ENCODE measurements at places on chromosomes 16 and 17.

DNA sequence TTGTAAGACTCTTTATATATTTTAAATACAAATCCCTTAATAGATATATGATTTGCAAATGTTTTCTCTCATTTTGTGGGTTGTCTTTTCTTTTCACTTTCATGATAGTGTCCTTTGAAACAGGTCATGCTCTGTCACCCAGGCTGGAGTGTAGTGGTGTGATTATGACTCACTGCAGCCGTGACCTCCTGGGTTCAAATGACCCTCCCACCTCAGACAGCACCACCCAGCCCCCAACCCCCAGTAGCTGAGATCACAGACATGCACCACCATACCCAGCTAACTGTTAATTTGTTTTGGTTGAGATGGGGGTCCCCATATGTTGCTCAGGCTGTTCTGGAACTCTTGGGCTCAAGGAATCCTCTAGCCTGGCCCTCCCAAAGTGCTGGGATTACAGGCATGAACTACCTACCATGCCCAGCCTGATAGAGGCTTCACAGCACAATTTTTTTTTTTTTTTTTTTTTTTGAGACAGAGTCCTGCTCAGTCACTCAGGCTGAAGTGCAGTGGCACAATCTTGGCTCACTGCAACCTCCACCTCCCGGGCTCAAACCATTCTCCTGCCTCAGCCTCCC lies 18.5 kb upstream of the TMIGD1 start:
- no peak for DNase-seq

GRCh38 chr17:82386881-82387704 lies 15.5 kb downstream of the UTS2R start:
- DNase-seq, result no peak

- no peak for DNase-seq
Measured at GRCh38 chr17:75019710-75020109, 7.2 kb downstream of the MRPL58 start.

DNA sequence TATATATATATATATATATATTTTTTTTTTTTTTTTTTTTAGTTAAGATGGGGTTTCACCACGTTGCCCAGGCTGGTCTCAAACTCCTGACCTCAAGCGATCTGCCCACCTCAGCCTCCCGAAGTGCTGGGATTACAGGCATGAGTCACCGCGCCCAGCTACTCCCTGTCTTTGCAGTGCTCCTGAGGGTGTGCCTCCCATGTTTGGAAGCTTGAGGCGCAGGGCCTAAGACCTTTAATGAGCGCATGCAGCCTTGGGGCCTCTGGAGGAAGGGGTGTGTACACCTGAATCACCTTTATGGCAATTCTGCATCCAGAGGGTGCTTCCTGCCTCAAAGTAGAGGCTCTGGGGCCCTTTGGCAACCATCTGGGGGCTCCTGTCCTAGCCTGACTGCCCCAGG lies 219.4 kb upstream of the CIBAR2 start:
- no peak for DNase-seq

- no peak for DNase-seq
Measured at GRCh38 chr16:74033441-74033995, 263.1 kb upstream of the PSMD7 start.

DNA sequence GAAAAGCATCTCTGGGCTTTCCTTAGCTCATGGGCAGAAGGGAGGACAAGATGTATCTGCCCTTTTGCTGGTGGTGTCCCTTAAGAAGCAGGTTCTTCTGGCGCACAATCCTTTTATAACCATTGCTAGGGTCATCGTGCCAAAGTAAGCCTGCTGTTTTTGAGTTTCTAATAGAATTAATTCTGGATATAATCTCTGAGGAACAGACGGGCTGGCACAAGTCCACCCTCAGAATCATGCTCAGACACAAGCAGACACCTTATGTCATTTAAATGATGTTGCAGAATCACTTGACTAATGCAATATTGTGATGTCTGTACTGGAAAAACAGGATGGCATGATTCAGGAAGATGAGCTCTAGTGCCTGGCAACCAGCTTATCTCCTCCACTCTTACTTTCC lies 18.8 kb upstream of the MMD start:
- no peak for DNase-seq

GRCh38 chr17:8887834-8888703 lies 20.6 kb upstream of the PIK3R6 start:
- no peak for DNase-seq

DNA sequence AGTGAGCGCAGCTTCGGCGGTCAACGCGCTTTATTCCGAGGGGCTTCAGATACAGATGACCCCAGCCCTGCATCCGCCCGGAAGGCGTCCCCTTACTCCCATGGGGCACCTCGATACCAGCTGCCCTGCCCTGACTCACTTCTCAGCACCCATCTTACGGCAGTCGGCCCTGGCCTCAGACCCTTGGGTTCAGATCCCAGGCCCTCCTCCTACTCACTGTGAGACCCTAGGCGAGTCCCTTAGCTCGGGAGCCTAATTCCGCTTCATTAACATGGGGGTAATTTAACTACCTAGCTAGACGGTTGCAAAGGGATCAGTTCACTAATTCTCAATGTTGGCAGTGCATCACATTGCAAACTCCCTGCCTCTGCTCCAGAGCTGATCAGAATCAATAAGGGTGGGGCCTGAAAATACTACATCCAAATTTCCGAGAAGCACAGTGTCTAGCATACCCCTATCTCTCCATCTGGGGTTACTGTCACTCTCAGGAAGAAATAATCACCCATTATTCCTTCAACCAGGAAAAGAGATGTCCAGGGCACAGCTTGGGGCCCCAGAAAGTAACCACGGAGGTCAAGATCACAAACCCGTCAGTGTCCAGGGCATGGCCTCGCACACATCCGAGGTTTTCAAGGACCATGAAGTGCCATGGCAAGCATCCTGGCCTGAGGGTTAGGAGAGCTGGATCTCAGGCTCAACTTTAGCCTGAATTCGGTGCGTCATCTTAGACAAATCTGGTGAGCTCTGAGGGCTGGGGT lies 415 bp upstream of the FLOT2 start:
- DNase-seq, result no peak

- no peak for DNase-seq
Measured at GRCh38 chr16:89113661-89114060, 20.0 kb downstream of the ACSF3 start.

- DNase-seq, result no peak
Measured at GRCh38 chr16:2180962-2181923, 15.2 kb downstream of the CASKIN1 start.

DNA sequence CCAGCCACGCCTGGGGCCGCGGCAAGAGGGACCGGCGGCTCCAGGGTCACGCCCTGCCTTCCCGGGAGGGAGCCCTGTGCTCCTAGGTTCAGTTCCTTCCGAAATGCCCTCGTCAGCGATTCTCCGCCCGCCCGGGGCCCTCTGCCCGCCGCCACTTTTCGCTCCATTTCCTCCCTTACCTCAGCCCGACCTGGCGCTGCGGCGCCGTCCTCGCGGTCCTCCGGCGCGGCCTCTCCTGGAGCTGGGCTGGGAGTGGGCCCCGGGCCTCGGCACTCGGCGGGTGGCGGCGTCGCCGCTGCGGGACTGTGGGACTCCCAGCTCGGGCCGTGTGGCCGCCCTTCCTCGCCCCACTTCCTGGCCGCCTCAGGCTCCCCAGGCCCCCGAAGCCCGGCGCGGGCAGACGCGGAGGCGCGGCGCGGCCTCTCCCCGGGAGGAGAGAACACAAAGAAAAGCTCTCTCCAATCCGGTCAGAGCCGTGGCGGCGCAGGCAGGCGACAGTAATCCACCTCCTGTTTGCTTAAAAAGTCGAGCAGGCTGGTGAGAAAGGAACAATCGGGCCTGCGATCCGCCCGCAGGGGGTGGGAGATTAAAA lies 1.6 kb downstream of the BAHCC1 start:
- DNase-seq, result no peak

- DNase-seq, result no peak
Measured at GRCh38 chr16:31458073-31458843, 1.0 kb upstream of the ARMC5 start.

DNA sequence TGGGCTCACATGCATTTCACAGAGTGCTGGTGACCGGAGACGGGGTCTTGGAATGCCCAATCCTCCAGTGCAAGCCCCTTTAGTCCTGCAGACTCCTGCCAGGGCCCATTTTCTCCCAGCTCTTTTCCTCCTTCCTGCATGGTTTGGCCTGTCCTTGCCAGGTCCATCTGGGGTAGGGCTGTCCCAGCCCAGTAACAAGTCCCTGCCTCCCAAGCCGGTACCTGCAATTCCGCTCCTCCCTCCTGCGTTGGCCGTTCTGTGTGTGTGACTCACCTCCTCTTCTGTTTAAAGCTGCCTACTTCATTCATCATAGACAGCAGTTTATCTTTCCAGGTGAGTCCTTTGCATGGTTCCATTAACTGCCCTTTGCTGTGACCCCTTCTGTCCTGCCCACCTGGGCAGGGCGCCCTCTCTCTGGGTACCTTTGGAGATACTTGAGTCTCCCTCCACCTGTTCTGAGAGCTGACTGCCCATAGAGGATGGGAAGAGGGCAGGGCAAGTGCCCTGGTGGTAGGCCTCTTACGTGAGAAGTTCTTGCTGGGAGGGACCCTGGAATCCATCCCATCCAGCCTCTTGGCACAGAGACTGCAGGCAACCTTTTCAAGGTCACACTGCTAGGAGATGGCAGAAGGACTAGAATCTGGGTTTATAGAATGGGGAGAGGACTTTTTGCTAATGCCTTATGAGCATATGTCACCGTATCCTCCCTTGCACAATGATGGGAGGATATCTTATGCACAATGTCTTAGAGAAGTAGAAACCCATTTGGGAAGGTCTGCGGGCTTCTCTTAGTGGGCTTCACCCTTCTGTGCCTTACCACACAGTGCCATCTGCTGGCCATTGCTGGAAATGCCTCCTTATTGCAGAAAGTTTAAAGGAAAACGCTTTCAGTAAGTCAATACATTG lies 29.7 kb upstream of the LGALS9 start:
- DNase-seq, result peak; percentile 24

DNA sequence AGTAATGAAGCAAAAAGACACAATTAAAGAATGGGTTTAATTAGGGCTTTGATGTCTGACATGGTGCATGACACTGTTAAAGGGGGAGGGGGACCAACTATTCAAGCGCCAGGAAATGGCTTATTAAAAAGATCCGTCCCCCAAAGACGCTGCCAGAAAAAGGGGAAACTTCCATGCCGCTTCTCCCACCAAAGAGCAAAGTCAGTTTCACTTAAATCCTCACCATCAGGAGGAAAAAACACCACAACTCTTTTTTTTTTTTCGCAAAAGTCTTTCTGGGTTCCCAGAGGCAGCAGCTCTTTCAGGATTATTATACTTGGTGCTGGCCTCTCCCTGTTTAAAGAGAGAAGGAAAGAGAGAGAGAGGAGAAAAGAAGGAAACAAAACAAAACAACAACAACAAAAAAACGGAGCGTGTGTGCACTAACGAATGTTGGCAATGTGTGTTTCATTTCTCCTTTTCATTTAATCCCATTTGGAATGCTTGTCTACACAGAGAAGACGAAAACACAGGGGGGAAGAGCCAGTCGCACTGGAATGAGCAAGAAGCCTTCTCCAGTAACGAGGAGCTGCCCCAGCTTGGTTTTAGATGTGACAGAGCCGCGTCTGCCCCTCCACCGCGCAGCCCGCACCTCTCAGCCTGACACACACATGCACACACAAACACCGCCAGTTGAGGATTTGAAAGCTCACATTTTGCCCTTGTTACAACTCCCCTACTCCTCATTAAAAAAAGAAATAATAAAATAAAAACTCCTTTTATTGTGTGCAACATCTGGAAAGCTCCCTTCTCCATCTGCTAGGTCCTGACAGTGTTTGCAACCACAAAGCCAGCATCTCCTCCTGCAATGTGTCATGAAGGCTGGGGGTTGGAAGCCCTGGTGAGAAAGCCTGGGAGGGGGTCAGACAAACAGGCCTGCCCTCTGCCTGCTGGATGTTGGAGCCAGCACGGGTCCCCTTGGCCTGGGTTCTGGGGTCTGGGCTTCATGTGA lies 32.7 kb upstream of the AXIN2 start:
- no peak for DNase-seq

- DNase-seq, result no peak
Measured at GRCh38 chr16:58450590-58450989, 49.4 kb upstream of the NDRG4 start.

GRCh38 chr17:82435103-82435502 lies 15.4 kb downstream of the CYBC1 start:
- no peak for DNase-seq

DNA sequence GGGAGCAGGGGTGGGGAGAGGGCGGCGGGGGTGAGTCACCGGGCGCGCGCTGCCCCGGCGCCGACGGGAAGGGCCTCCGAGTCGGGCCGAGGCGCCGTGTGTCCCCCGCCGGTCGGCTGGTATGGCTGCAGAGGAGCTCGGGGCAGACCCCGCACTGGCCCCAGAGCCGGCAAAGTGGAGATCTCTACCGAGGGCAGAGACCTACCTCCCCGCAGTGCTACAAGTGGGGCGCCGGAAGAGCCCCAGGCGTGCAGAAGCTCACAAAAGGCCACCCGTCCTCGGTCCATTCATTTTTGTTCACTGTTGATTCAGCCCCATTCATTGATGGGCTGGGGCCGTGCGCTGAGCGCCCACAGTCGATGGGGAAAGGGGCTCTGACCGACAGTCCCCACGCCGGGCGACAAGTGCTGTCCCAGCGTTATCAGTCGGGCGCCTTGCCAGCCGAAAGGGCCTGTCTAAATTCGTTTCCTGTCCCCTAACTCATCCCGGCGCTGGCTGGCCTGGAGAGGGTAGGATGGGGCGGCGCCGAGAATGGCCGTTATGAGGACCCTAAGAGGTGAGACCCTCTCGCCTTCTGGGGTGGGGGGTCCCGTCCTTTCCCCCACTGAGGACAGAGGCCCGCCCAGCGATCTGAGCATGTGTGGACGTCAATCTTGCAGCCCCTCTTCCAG lies 709 bp upstream of the ENO3 start:
- peak; percentile 14 for DNase-seq

DNA sequence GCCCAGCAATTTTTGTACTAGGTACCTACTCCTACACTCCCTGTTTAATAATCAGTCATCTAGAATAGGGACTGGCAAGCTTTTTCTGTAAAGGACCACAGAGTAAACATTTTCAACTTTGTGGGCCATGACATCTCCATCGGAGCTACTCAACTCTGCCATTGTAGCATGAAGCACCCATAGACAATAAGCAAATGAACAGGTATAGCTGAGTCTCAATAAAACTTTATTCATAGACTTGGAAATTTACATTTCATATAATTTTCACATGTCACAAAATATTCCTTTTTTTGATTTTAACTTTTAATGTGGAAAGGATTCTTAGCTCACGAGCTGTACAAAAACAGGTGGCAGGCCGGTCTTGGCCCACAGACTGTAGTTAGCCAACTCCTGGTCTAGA lies 345.8 kb downstream of the SOX9 start:
- no peak for DNase-seq
